ENCODE measurements at places on chromosomes 13 and 19. TPM values are rescaled to one million over a fixed set of nuclear protein-coding genes. Genes with fewer than 3 reads are reported as not detected.

Gene FXYD5
- 15.0 TPM for polyA plus RNA-seq

Gene GJB2
- polyA plus RNA-seq = 4.4 TPM

Gene CYP2A7
- 0.40 TPM for polyA plus RNA-seq

DNA sequence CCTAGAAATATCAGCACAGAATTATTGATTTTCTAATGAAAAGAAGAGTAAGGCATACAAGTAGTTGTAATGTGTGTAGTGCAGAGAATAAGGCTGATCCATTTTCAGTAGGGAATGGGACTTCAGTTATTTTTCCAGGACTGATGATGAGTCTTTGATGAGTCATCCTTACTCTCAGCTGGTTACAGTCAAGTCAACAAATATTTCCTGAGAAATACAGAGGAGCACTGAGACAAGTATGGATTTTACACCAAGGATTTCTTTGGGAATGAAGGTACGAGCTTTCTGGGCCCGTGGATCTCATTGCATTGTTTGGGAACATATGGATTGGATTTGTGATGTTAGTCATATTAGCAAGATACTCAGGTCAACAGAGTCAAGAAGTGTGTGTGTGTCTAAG is 502.7 kb downstream of the FGF9 start:
- DNase-seq = no peak

- peak; percentile 41 for DNase-seq
These were observed 49.0 kb upstream of the ZNF780A start for GRCh38 chr19:40139533-40140287.

All from left kidney (tissue), 8 donors.